ENCODE measurements at places on chromosomes 5 and 9.

- no peak for DNase-seq
Measured at GRCh38 chr5:150781706-150782614, 3.4 kb downstream of the SMIM3 start.

DNA sequence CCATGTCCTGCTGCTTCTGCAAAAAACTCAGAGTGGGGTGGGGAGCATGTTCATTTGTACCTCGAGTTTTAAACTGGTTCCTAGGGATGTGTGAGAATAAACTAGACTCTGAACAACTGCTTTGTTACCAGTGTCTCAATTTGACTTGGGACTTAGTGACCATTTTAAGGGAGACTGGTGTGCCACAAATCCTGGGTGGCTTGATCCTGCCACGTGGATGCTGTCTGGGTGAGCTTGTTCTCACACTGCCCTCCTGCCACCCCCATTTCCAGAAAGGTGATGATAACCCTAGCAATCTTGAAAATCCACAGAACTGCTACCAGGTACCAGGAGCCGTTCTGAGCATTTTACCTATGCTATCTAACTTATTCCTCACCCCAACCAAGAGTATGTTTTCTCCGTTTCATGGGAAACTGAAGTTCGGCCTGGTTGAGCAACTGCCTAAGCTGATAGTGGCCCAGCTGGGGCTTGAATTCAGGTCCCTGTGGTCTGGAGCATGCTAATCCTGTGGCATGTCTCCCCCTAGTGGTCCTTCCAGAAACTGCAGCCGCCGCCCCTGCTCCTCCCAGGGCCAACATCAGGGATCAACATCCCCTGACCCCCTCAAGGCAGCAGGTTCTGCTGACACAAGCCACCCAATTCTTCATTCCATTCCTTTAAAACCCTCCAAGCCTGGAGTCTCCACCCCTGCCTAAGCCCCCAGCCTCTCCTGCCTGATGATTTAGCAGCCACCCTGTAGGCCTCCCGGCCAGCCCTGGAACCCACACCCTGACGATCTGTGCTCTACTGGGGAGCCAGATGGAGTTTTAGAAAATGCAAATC is 2.8 kb downstream of the IL3 start:
- no peak for DNase-seq

DNA sequence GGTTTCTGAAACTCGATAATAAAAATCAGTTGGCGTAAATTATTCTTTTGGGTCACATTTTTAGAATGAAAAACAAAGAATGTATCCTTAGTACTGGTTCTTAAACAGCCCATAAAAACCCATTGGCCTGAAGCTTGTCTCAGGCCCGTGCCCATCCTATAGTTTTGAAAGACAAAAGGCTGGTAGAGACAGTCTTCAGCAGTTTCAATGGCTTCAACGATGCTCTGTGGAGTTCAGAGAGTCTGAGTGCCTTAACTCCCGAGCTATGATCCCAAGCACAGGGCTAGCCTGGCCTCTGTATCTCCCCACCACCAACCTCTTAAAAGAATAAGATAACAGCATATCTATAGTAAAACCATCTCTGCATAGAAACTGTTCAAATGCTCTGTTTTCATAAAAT is 595.0 kb downstream of the CDH12 start:
- no peak for DNase-seq

GRCh38 chr5:95590880-95591279 is 29.0 kb upstream of the GPR150 start:
- no peak for DNase-seq

GRCh38 chr9:129138476-129139232 is 27.4 kb downstream of the PTPA start:
- DNase-seq: no peak

Measured in NCI-H1105 (cell line).